ENCODE measurements at places on chromosomes 4 and X.
A peak's percentile ranks its signal among the peaks of the same experiment; 100 is the strongest.

DNA sequence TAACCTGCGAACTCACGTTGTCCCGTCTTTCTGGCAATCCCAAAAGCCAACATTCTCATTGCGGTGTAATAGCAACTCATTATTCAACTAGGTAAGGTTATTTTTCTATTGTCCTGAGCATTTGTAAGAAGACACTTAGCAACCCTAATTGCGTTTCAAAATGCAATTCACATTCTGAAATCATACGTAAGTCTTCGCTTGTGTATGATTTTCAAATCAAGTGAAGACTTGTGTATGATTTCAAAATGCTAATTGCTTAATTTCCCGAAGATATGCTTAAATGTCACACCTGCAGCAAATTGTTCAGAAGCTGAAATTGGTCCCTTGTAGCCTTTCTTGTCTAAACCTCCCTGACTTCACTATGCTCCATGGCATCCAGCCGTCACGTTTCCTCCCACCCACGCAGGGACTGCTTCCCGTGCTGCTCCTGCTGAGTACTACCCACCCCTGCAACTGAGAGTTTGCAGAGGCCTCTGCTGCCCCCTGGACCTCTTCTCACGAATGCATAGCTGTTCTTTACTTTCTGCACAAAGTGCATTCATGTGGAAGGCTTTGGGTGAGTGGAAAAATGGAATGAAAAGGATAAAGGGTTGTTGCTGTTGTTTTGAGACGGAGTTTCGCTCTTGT is 40.8 kb upstream of the CLDN24 start:
- DNase-seq = no peak

DNA sequence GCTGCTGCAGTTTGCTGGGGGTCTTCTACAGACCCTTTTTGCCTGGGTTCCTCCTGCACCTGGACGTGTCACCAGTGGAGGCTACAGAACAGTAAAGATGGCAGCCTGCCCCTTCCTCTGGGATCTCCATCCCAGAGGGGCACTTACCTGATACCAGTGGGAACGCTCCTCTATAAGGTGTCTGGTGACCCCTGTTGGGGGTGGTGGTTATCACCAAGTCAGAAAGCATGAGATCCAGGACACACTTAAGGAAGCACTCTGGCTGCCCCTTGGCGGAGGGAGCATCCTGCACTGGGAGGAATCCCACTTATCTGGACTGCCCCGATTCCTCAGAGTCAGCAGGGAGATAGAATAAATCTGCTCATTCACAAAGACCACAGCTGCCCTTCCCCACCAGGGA is 218.9 kb upstream of the GALNTL6 start:
- no peak for DNase-seq

DNA sequence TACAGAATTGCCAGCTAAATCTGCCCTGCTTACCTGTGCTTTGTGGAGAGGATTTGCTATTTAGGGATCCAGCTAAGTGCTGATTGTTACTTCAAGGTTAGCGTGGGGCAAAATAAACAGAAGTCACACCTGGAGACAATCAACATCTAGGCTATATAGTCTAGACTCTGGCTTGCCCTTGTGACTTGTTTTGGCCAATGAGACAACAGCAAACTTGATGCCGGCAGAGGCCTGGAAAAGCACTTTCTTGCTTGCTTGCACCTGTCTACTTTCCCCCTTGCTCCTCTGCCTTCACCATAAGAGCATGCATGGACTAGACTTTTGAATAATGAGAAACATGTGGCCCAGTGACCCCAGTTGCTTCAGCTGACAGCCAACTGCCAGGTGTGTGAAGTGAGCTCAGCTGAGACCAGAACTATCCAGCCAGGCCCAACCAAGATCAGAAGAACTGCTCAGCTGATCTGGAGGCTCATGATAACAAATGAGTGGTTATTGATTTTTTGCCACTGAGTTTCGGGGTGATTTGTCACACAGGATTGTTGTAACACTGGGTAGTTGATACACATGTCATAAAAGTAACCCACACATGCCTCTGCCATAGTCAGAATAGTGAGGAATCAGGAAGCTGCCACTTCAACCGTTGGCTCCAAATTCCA is 164.4 kb downstream of the RBMX2 start:
- no peak for DNase-seq

DNA sequence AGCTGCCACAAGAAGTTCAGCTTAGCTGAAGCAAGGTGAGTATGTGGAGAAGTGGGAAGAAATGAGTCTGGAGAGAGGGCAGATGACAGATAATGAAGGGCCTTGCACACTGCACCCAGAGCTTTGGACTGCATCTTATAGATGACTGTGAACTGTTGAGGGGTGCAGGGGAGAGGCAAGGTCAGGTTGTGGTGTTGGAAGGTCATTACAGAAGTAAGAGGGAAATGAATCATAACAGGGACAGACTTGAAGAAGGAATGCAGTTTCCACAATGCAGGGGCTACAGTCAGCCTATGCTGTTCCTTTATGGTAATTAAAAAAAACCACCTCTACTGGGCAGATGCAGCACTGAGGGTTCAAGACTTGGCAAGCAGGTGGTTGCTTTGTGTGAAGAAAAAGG is 4.8 kb upstream of the IGFBP7 start:
- no peak for DNase-seq

- DNase-seq = no peak
These were observed 58.7 kb upstream of the SPANXC start for GRCh38 chrX:141301017-141301416.

DNA sequence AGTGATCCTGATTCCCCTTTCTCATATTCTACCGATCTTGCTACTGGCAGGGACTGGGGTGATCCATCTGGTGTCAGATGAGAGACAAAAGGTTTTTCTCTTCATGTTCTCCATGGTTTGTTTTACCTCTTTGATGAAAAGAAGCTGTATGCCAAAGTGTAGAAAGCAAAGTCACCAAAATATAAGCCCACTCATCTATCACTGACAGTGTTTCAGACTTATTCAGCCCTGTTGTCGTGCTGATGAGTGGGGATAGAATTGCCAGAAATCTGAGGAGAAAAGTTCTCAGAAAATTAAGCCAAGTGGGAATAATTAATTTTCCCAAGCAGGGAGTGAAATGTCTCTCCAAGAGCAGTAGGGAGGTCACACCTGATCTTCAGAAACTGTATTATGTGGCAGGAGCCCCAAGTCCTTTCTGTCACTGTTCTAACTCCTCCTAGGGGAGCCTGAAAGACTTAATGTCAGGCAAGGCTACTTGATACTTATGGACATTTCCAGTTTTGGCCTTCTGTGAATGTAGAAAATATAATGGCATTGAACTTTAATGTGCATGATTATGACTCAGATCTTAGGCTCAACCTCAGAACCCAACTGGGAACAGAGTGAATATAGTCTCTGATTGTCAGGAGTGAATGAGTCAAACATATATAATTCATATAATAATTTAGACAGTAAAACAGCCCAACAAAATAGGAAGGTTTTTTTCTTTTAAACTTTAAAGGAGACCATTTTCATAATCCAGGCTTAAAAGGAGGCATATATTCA is 298.1 kb downstream of the ANKRD50 start:
- DNase-seq = no peak

GRCh38 chr4:66974665-66975064 is 570.6 kb downstream of the CENPC start:
- no peak for DNase-seq

DNA sequence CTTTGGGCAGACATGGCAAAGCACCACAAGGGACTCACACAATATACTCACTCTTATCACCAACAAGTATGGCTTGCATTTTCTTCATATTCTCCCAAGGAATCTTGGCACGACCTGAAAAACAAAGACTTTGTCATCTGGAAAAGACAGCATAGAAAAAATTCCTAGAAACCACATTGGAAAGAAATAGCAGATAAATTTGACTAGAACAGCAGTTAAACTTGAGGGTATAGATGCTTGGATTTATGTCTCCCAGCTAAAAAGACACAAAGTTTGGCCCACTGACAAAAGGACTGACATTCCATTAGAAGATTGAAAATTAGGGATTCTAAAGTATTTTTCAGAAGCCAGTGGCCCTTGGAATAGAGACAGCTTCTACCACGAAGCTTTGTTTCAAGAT is 6.9 kb upstream of the VEGFC start:
- no peak for DNase-seq

DNA sequence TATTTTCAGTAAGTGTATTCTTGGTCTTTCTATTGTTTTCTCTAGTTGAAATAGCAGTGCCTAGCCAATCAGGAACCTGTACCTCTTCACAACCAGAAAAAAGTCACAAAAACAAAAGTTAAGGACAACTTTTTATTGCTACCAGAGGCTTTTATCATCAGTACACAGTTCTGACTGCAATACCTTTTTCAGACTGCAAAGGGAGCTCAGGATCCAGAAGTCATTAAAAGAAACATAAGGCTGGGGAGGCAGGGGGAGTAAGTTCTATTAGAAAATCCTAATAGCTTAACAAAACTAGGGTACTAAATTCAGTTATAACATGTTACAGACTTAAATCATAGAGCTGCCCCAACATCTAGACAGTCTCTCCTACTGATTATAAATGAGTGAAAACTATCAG is 28.8 kb downstream of the CCNI start:
- DNase-seq = no peak

DNA sequence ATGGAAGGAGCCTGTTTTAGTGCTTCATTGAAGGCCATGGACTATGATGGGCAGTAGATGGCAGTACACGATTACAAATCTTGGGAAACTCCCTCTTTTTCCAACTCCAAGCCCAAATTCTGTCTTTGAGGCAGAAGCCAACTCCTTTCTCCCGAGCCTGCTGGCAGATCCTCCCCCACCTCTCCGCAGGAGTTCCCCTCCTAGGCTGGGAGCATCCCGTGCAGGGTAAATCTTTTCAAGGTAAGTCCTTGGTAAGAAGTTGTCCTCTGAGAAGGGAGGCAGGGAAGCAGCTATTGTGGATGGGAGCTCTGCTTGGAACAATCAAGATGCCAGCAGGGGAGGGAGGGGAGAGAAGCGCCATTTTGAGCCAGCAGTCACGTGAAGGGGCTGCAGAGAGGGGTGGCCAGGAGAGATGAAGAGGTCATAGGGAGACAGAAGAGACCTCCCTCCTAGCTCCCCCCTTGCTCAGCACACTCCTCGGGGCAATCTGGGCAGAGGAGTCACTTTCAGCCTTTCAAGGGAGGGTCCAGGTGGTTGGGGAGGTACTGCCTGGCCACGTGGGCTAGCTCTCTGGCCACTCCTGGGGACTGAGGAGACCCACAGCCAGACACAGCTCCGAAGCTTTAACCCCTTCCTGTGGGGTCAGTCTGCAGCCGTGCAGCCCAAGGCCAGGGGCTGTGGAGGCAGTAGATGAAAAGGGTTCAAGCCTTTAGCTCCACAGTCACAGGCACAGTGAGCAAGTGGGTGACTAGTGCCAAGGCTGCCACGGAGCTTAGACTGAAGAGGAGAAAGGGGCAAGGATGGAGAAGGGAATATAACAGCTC is 9.6 kb downstream of the CC2D2A start:
- DNase-seq = peak; percentile 66

DNA sequence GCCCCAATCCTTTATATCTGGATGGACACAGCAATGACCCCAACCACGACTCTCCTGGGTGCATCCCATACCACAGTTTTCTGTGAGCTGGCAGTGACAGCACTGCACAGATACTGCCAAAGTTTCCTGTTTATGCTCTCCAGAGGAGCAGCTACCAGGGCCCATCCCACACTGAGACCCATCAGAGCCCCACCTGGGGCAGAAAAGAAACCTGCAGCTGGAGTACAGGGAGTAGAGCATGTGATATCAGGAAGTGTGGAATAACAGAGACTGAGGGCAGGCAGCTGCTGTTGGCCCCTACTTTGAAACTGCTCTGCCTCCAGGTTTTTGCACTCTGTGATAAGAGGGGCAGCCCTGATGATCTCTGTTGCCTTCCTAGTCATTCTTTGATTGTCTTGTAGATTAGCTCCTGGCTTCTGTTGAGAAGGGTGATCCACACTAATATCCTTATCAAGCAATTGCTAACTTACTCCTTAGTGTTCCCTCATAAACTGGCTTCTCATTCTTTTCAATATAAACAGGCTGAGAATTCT is 526.3 kb upstream of the TECRL start:
- no peak for DNase-seq

- no peak for DNase-seq
These were observed 3.3 kb upstream of the NKX3-2 start for GRCh38 chr4:13547485-13548041.

DNA sequence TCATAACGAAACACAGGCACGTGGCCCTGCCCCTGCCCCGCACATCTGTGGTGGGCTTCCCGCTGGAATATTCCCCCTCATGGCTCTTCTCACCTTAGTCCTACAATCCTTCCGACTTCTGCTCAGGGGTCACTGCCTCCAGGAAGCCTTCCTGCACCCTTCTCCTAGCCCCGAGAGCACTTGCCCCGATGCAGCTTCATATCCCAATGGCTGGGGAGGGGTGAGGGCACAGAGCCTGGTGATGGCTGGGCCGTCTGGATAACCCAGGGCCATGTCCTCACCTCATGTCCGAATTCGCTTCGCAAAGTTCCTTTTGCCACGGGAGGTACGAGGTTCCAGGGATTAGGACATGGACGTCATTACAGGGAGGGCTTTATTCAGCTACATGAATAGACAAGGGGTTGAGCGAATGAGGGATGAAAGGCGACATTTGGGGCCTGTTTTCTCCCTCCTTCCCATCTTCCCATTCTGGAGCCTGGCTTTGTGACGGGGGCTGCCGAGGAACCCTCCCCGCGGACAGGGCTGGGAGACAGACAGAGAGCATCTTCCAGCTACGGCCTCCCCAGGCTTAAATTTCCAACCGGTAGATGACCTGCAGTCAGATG is 35.5 kb upstream of the HMX1 start:
- no peak for DNase-seq

DNA sequence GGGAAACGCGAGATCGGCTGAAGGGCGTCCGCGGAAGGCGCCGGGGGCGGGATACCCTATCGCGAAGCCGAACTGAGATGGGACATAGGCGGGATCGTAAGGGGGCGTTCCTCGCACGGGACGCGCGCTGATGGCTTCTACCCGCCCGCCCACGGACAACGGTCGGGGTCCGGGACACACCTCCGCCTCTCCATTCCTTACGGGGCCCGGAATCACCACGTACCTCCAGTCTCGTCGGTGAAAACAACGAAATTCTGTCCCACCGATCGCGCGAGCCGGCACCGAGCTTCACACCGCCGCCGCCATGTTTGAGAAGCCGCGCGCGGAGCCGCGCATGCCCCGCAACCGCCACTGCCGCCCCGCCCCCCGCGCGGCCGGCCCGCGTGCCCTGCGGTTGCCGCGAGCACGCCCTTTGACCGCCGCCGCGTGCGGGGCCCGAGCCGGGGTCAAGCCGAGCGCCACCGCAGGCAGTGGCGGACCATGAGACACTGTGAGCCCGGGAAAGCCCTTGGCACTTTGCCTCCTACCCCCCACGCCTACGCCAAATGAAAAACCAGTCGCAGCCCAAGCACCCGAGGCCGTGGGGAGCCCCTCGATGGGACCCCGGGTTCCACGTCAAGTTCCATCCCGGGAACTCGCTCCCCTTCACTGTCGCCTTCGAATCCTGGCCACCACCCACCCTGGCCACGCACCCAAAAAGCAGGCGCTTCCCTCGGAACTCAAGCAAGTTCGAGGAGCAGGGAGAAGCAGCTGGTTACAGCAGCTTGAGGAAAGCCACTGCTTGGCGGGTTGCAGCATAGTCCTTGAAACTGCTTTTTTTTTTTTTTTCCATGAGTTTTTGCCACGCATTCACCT is at the start of gene SCML2:
TSS of gene SCML2 (minus strand) at position 320 of the 855 bp plus-strand sequence. CDS start 20,617 bp downstream, outside the sequence.
- DNase-seq = no peak
